Stimulated activated CD4-positive, alpha-beta T cell treated with anti-CD3 and anti-CD28 coated beads, Interleukin-15, amount 100 ng/mL, for 1 hour (primary cell): ENCODE measurements at places on chromosomes 12 and 14.

GRCh38 chr12:49568442-49569162, 660 bp upstream of the MCRS1 start:
- DNase-seq: no peak

DNA sequence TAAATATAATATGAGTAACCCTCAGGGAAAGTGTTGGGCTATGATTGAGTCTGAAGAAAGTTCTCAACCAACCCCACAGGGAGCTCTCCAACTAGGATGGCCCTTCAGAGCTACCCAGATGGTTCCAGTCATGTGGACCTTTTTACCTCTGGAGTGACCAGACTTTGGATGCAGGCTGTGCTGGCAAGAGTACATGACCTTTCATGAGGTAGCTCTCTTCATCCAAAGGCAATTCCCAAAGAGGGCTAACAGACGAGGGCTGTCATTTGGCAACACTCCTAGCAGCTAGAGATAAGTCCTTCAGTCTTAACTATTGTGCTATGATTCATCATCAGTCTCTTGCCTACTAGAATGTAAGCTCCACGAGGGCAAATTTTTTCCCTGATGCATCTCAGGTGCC, 75.4 kb downstream of the DUSP6 start:
- no peak for DNase-seq

DNA sequence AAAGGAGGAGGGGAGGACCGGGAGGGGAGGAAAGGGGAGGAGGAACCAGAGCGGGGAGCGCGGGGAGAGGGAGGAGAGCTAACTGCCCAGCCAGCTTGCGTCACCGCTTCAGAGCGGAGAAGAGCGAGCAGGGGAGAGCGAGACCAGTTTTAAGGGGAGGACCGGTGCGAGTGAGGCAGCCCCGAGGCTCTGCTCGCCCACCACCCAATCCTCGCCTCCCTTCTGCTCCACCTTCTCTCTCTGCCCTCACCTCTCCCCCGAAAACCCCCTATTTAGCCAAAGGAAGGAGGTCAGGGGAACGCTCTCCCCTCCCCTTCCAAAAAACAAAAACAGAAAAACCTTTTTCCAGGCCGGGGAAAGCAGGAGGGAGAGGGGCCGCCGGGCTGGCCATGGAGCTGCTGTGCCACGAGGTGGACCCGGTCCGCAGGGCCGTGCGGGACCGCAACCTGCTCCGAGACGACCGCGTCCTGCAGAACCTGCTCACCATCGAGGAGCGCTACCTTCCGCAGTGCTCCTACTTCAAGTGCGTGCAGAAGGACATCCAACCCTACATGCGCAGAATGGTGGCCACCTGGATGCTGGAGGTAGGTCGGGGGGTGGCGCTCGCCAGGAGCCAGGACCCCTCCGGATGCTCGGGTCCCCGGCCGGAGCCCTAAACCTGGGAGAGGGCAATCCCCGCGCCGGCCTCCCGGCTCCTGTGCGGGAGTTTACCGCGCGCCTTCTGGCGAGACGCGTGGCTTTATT, at the start of gene CCND2:
TSS of gene CCND2 (plus strand) at position 111 of the 744 bp plus-strand sequence. CDS start at position 390, 279 bp downstream.
- peak; percentile 68 for DNase-seq

DNA sequence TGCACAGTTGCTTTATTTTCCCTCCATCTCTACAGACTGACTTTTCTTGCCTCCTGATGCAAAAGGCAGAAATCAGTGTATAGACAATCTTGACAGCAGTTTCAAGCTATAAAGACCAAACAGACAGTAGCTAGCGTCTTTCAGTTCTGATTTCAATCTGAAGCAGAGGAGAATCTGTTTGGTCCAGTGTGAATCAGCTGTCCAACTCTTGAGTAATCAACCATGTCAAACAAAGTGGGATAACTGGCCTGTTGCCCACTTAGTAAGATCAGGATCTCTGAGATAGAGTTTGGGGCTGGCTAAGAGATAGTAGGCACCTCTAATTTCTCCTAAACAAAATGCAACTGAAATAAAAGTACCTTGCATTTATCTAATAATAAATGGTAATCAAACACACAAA, 797.4 kb upstream of the FBXO33 start:
- DNase-seq: no peak

DNA sequence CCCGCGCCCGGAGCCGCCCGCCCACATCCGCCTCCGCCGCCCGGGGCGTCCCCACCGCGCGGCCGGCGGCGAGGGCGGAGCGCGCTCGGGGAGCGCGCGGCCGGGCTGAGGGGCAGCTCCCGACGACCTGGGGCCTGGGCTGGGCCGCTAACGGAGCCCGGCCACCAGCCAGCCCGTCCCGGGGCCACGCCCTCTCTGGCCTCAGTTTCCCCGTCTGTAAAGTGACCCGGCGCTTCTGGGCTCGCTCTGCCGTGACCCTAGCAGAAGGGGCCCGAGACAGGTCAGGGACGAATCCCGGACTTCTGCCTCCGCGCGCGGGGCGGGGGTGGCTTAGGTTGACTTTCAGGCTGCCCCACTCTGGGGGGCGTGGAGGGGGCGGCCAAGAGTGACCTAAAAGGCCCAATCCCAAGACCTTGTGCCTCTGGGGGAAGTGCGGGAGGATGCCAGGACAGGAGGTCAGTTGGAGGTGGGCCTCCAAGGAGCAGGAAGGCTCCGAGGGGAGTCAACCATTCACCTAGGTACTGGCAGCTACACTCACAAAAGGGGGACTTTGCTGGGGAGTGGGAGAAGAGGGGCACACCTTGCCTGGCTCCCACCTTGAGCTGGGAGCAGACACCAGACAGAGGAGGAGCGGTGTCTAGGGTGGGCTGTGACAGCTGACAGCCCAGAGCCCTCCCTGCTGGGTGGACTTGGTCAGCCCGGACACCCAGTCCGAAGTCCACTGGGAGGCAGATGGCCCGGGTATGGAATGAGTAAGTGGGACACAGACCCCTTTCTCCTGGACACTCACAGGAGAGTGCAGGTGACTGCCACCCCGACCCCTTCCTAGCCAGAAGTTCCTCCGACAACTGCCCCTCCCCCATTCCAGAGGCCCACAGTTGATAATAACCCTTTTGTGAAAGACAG, 486 bp upstream of the AKT1 start:
- DNase-seq: peak; percentile 40

DNA sequence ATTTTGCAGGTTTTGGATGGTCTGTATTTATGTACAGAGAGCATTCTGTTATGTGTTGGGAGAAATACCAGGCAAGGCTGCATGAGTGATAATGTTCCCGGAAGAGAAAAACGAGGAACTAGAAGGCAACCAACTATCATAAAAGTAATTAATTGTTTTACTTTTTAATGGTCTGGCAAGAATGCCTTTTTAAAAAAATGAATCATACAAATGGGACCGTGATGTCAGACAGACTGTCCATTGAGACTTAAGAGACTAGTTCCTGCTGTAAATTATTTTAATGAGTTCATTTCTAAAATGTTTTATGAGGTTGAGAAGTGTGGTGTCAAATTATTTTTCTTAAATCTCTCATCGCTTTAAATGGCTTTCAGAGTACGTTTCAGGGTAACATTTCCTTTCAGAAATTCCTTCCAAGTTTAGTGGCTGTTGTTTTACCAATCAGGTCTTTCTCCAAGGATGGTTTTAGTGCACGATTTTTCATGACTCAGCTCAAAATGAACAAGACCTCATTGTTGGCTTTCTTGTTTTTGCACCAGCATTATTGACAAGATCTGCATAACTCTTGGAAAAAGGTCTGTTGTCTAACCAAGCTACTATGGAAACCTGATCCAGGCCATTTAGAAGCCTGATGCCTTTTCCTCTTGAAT, 86.1 kb upstream of the ARHGAP5 start:
- DNase-seq: no peak

DNA sequence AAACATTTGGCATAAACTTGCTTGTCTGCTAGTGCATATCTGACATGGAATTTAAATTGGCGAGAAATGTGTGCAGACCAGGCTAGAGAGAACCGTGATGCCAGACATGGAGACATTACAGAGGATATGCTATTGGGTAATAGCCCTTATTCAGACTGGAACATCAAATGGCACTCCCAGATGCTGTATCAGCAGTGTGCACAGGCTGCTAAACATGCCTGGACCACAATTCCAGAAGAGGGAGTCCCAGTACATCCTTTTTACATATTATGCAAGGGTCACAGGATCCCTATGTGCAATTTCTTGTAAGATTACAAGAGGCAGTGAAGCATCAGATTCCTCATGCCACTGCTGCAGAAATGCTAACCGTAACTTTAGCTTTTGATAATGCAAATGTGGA, 354.5 kb upstream of the FOXG1 start:
- no peak for DNase-seq

GRCh38 chr14:72615451-72616121, 278.3 kb downstream of the DPF3 start:
- DNase-seq: no peak

DNA sequence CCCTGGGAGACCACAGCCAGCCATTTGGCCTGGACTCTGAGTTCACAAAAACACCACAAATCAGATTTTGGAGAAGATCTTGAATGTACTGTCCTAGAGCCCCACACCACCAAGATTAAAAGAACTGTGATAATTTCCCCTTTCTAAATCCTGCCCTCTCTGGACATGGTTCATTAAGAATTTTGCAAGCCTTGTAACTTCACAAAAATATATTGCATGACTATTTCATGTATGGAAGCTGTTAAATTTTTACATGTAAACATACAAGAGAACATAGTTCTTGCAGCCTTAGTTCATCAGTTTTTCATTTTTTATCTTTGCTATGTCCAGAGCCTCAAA, 97.0 kb downstream of the SCARB1 start:
- no peak for DNase-seq

GRCh38 chr12:124194264-124194892, 100.5 kb upstream of the RFLNA start:
- DNase-seq: no peak
